ENCODE measurements at places on chromosomes 1 and 21. TPM values are rescaled to one million over a fixed set of nuclear protein-coding genes. Genes with fewer than 3 reads are reported as not detected.

DNA sequence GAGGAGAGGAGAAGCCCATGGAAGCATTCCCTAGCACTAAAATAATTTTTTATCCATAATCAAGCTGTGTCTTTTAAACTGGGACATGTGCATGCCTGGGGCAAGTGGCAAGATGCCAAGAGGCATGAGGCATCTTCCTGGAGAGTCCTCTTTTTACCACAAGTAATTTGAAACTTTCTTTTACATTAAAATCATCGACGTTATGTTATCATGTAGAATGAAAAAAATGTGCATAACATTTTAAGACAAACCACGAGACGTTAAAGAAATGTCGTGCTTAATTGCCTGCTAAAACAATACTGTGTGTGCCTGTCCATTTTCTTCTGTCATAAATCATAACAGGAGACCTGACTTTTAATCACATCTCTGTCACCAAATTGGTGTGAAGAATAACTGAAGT lies 1.5 kb downstream of the STYXL2 start:
- H3K4me3 ChIP-seq = no peak overlapping the region
- H3K36me3 ChIP-seq = no peaks in the 10 kb centered on the region
- DNase-seq = no peak
- no peak overlapping the region for H3K27ac ChIP-seq

The CFH gene
- 59.7 TPM for total RNA-seq

DNA sequence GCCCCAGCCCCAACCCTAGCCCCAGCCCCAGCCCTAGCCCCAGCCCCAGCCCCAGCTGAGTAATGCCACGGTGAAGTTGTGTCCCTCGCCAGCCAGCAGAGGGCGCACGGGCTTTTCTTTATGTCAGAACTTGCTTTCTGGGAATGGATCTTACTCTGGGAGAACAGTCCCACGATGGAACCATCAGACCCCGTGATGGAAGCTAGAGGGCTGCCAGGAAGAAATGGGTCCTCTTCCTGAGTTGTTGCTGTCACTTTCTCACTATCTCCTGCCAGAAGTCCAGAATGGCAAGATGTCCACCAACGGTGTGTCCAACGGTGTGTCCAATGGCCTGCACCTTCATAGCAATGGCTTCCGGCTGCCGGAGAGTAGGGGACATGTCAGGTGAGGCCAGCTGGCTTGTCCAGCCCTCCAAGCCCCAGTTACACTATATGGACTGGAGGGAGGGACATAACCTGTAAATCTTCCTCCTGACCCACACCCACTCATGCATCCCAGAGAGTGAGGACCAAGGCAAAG lies 25.1 kb upstream of the TMEM222 start:
- no peak overlapping the region for H3K4me3 ChIP-seq
- DNase-seq = peak; percentile 94
- no peaks in the 10 kb centered on the region for H3K27me3 ChIP-seq
- peaks cover 84% of the 10 kb centered on the region for H3K36me3 ChIP-seq
- peak overlapping the region; percentile 87 for H3K27ac ChIP-seq
- peaks cover 49% of the 10 kb centered on the region for H3K4me1 ChIP-seq

- peaks cover 13% of the 10 kb centered on the region for H3K4me1 ChIP-seq
- DNase-seq = no peak
- H3K27me3 ChIP-seq = no peaks in the 10 kb centered on the region
- no peak overlapping the region for H3K27ac ChIP-seq
- H3K4me3 ChIP-seq = no peak overlapping the region
- H3K36me3 ChIP-seq = no peaks in the 10 kb centered on the region
Observed at GRCh38 chr1:41738475-41738874, 180.2 kb downstream of the HIVEP3 start.

DNA sequence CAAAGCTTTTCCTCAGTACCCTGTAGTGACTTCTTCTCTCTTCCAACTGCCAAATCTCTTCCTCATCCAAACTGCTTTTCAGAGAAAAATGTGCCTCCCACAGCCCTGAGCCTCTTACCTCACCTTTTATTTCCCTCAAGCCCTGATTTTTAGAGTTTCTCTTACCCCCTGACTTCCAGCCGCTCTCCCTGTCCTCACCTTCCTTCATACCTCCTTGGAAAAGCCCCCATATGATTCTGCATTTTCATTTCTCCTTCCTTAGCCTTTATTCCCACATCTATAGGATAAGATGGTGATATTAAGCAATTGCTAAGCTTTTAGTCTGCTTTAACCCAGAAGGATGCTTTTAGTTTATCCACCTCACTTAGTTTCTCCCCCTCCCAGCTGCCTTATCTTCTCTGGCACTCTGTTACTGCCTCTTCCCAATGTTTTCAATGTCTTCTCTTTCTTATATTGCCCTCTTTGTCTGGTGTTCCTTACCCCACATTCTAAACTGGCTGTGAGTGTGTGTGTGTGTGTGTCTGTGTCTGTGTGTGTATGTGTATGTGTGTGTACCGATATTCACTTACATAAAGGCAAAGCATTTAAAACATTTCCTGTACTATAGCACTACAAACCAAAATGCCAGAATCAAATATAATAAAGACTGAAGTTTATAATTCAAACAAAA lies at the start of gene CD1B:
Gene CD1B, minus strand, starts transcription at position 51 of the 670 bp plus-strand sequence. CDS start 108 bp downstream, outside the sequence.
- no peaks in the 10 kb centered on the region for H3K36me3 ChIP-seq
- H3K4me1 ChIP-seq = no peaks in the 10 kb centered on the region
- H3K27me3 ChIP-seq = no peaks in the 10 kb centered on the region
- no peak within 1 kb of the TSS for H3K4me3 ChIP-seq

DNA sequence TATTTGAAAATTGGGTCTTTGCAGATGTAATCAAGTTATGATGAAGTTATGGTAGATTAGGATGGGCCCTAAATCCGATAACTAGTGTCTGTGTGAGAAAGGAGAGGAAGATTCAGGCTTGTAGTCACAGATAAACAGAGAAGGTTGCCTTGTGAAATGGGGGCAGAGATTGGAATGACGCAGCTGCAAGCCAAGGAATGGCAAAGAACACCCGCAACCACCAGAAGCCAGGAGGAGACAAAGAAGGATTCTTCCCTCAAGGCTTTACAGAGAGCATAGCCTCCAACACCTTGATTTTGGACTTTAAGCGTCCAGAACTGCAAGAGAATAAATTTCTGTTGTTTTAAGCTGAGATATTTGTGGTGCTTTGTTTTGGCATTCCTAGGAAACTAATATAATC lies 35.4 kb upstream of the COL24A1 start:
- no peak for DNase-seq
- peaks cover 44% of the 10 kb centered on the region for H3K4me1 ChIP-seq
- peak overlapping the region; percentile 25 for H3K27ac ChIP-seq
- no peaks in the 10 kb centered on the region for H3K27me3 ChIP-seq
- H3K36me3 ChIP-seq = no peaks in the 10 kb centered on the region

DNA sequence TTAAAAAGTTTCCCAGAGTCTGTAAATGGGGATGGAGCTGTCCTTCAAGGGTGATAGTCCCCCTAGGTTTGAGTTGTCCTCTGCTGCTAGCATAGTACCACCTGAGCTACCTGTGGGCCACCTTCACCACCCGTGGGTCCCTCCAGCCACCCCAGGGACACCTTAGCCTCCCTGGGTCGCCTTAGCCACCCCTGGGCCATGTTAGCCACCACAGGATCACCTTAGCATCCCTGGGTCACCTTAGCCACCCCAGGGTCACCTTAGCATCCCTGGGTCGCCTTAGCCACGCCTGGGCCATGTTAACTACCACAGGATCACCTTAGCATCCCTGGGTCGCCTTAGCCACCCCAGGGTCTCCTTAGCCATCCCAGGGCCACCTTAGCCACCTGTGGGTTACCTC lies 67.1 kb downstream of the ADARB1 start:
- H3K4me1 ChIP-seq = peaks cover 4% of the 10 kb centered on the region
- peaks cover 30% of the 10 kb centered on the region for H3K36me3 ChIP-seq
- H3K27me3 ChIP-seq = no peaks in the 10 kb centered on the region
- no peak overlapping the region for H3K4me3 ChIP-seq
- no peak for DNase-seq

The OR2L13 gene
- total RNA-seq = not detected

- H3K4me1 ChIP-seq = peaks cover 11% of the 10 kb centered on the region
- peak; percentile 64 for DNase-seq
- H3K36me3 ChIP-seq = no peaks in the 10 kb centered on the region
Observed at GRCh38 chr1:166971252-166971651, 4.1 kb downstream of the ILDR2 start.

The SLAMF8 gene
- total RNA-seq = 2.5 TPM

The IL6R gene
- total RNA-seq = 54.6 TPM

DNA sequence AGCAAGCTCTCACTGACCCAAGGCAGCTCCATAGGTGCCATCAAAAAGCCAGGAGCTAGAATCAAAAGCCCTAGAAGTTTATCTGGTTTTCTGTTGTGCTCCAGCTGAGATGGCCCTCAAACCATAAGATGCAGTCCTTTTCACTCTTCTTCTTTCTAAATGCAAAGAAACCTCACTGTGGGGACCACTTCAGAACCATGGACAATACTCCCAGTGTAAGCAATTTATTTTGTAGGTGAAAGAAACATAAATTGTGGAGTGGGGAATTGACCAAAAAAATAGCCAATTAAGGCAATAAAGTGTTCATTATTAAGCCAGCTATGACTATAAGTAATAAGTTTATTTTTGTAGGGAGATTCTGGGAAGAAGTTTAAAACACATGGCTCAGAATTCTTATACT lies 1399.9 kb downstream of the PLA2G4A start:
- no peak overlapping the region for H3K27ac ChIP-seq
- no peak overlapping the region for H3K4me3 ChIP-seq
- H3K4me1 ChIP-seq = no peaks in the 10 kb centered on the region
- no peaks in the 10 kb centered on the region for H3K27me3 ChIP-seq
- no peaks in the 10 kb centered on the region for H3K36me3 ChIP-seq
- no peak for DNase-seq

- H3K4me3 ChIP-seq = no peak overlapping the region
- H3K4me1 ChIP-seq = peaks cover 79% of the 10 kb centered on the region
- H3K27me3 ChIP-seq = no peaks in the 10 kb centered on the region
- no peak overlapping the region for H3K27ac ChIP-seq
- no peaks in the 10 kb centered on the region for H3K36me3 ChIP-seq
Observed at GRCh38 chr1:92953491-92953890, 7.8 kb downstream of the DIPK1A start.

DNA sequence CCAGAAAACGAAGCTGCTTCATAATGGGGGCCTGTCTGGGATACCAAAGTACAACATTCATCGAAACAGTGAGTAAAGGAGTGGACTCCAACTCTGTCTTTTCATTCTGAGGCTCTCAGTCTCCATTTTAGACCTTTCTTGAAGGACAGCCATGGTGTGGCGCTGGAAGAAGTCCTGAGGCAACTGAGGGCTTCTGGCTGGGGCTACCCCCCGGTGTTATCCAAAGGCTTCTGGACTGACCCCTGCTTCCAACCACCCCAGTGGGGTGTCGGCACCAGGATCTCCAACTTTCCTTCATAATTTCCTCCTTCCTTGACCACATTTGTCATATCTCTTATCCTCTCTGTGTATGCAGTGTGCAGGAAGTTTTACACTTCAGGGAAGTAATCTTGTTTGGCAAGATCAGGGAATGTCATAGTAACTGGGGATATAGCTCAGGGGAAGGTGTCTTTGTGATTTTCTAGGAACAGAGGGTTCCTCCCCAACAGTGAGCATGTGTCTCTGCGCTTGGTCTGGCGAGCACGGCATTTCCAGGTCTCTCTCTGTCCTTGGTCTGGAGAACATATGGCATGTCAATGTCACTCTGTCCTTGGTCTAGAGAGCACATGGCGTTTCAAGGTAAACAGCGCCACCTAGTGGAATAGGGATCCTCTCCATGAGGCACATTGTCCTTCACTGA lies 19.4 kb upstream of the BSDC1 start:
- no peak for DNase-seq
- no peak overlapping the region for H3K27ac ChIP-seq
- H3K27me3 ChIP-seq = no peaks in the 10 kb centered on the region
- H3K4me1 ChIP-seq = no peaks in the 10 kb centered on the region

GRCh38 chr1:18157968-18158367 lies 50.4 kb downstream of the IGSF21 start:
- no peaks in the 10 kb centered on the region for H3K4me1 ChIP-seq
- H3K4me3 ChIP-seq = no peak overlapping the region
- no peak overlapping the region for H3K27ac ChIP-seq
- DNase-seq = no peak

DNA sequence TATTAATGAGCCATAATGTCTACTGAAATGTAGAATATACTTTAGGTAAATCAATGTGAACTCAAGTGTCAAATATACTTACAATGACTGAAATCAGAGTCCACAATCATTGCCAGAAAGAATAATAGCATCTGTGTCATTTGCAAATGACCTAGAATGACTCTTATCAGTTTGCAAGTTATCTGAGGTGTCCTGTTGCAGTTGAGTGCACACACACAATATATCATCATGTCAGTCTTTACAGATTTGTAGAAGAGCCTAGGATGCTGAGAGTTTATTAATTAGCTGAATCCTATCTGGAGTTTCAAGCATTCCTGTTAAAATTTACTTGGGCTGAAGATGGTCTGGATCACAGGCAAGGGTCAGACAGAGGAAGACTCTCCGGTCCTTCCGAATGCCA lies 324.0 kb upstream of the GREM2 start:
- no peaks in the 10 kb centered on the region for H3K27me3 ChIP-seq
- no peak overlapping the region for H3K27ac ChIP-seq
- DNase-seq = no peak

The NKAIN1 gene
- total RNA-seq = not detected

The C1orf210 gene
- total RNA-seq = not detected

The AMY1C gene
- total RNA-seq = not detected

DNA sequence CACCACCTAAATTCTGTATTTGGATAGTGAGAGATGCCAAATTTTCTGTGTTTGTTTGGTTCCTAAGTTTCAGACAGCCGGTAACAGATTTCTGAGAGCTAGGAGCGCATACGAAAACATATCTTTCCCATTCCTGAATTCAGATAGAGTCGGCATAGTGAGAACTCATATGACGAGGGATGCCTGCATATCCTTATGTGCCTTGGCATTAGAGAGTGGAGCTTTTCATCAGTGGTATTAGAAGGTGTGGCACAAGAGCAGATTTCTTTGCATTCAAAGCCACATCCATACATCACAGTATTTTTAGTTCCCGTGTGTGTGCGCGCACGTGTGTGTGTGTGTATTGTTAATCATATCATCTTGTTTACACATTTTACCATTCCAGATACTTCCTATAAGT lies 85.8 kb downstream of the ATP5PO start:
- peaks cover 16% of the 10 kb centered on the region for H3K36me3 ChIP-seq
- H3K27me3 ChIP-seq = no peaks in the 10 kb centered on the region
- H3K4me3 ChIP-seq = no peak overlapping the region

DNA sequence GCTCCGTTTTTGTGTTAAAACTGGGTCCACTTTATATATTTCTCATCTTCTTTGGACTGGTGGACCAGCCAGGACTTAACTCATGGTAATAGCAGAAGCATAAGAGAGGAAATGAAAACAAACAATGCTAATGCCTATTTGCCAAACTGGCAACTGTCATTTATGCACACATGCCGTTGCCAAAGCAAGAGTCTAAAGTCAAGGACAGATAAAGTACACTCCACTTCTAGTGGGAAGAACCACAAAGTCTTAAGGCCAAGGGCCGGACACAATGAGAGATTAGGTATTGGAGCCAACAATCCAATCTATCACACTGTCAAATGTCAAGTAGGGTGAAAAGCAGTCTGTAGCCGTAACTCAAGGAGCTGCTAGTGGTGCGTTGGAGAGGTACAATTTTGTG lies 157.7 kb downstream of the LYPLAL1 start:
- no peaks in the 10 kb centered on the region for H3K27me3 ChIP-seq
- no peaks in the 10 kb centered on the region for H3K36me3 ChIP-seq
- H3K27ac ChIP-seq = no peak overlapping the region
- no peaks in the 10 kb centered on the region for H3K4me1 ChIP-seq
- no peak for DNase-seq
- no peak overlapping the region for H3K4me3 ChIP-seq

Measured in esophagus muscularis mucosa (tissue), 4 donors.